HuH-7.5 (cell line): ENCODE measurements at places on chromosomes 3 and 15.

GRCh38 chr15:57432141-57432741 is 55.9 kb downstream of the CGNL1 start:
- no peak for DNase-seq

DNA sequence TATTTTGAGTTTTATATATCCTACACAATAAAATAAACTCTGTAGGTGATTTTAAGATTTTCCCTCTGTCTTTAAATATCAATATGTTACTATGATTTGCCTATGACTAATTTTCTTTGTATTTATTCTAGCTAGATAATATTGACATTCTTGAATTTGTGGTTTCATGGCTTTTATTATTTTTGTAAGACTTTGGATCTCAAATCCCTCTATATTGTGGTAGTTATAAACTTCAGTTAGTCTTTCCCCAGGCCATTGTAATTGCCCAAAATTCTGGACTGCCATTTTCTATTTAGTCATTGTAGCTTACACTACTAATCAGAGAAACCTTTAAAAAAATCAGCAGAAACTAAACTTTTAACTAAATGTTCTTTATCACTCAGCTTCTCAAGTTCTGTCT is 1559.3 kb upstream of the GBE1 start:
- no peak for DNase-seq

GRCh38 chr3:113232342-113232741 is 21.0 kb downstream of the BOC start:
- no peak for DNase-seq

- DNase-seq, result no peak
Measured at GRCh38 chr3:117518364-117518763, 808.8 kb downstream of the TUSC7 start.

GRCh38 chr3:171783626-171784025 is 26.7 kb downstream of the PLD1 start:
- DNase-seq, result no peak

- DNase-seq, result no peak
Measured at GRCh38 chr3:102332205-102332604, 102.6 kb upstream of the ZPLD1 start.

DNA sequence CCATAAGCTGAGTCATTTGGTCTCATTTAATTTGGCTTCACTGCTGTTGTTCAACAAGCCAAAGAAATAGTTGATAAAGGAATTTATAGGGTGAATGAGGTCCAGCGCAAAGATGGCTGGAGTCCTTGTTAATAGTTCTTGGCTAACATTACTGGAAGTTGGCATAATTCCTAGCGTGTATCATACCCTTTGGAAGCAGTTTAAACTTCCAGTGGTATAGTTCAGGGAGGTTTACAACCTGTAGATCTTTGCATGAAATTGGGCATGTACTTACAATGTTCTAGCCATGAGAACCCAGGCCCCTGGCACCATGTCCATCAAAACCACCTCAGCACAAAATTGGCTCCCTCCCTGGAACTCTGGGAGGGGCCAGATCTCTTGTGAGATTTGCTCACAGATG is 380.8 kb downstream of the LRTM1 start:
- DNase-seq, result no peak

GRCh38 chr3:120909602-120909878 is 1.5 kb downstream of the STXBP5L start:
- DNase-seq, result no peak

DNA sequence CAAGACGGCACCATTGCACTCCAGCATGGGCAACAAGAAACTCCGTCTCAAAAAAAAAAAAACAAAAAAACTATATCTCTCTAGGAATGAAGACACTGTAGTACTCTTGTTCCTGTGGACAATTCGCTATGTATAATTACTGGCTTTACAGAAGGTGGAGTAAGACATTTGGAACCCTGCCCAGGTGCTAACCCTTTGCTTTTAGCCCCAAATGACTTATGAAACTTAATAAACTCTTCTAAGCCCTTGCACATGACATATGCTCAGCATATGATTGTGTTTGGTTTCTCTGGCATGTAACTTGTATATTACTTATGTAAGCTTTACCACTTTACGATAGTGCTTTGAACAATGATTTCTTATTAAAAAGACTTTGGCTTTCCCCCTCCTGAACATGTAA is 27.3 kb upstream of the PRTG start:
- no peak for DNase-seq

DNA sequence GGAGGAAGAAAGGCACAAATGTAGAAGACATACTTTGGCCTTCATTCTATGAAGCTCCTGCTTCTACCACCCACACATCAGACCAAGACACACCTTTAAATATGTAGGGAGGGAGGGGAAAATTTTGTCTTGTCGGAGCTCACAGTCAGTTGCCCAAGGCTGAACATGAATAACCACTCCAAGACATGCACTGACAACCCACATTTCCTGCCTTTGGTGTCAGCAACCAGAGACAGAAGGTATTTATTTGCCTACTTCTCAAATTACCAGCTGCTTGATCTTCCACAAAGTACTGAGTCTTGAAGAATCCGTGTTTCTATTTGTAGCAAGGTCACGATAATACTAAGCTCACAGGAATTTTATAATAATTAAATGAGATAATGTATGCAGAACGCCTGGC is 169.7 kb downstream of the KCNMB2 start:
- no peak for DNase-seq

- DNase-seq, result no peak
Measured at GRCh38 chr3:132220986-132221385, 96.2 kb upstream of the ACP3 start.

GRCh38 chr15:60162968-60163355 is 158.9 kb downstream of the FOXB1 start:
- no peak for DNase-seq

DNA sequence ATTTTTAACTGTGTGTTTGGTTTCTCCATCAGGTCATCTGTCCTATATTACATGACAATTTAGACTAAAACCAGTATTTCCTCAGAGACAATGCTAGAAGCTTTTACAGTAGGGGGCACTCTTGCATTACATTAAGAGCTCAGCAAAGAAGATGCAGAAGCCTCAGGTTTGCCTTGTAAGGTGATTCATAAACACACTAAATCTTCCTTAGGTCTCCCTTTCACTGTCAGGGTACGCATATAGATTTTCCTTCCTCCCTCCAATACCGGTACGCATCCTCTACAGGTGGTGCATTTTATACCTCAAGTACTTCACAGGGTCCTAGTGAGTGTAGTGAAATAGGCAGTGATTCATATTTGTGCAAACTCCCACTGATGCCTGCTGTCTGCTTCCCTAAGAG is 46.5 kb downstream of the CD86 start:
- peak; percentile 13 for DNase-seq

DNA sequence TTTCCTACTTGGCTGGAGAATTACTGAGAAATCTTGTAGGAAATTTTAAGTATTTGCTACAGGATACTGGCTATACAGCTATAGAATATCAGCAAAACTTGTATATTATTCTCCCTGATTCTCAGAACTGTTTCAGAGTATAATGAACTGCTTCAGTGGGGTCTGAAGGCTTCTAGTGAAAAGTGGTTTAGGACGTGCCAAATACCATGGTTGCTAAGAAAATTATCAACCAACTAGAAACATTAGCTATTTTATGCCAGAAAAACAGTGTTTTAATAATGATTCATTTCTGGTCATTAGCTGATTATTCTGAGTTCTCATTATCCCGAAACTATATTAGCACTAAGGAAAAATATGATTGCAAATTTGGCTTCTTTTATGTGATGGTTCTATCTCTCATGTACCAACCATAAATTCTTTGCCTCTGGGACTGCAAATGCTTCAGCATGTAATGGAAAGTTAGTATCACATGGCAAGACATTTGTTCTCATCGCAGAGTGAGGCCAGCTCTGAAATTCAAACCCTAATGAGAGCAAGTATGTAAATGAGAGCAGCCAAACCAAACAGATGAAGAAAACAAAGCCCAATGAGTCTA is 11.0 kb upstream of the TSC22D2 start:
- DNase-seq, result no peak

GRCh38 chr15:87827131-87827530 is 429.4 kb downstream of the NTRK3 start:
- DNase-seq, result no peak

GRCh38 chr3:36842275-36842674 is 77.9 kb upstream of the DCLK3 start:
- no peak for DNase-seq

DNA sequence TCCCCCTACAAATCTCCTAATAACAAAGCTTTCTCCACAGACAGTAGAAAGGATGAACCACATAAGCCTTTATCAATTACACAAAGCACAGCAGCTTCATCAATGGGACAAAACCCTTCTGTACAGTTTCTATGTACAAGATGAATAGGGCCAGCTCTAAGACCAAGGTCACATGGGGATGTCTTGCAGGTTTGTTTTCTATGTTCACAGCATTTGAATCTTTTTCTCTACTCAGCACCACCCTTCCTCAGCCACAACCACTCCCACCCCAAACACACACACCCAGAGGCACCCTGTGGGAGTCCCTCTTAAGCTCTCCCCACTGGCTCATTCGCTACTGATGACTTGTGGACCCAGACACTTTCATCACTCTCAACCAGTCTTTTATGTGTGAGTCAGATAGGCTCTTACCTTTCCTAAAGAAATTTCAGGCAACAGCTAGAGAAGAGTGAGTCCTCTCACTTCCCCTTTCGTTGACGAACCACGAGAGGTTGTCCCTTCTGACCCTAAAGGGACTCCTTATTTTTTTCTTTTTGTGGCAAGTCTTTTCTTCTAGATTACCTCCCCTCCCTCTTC is 57.9 kb downstream of the ARHGAP31 start:
- no peak for DNase-seq

GRCh38 chr15:33234020-33234461 is 39.5 kb upstream of the FMN1 start:
- DNase-seq, result no peak

GRCh38 chr3:64229903-64230302 is 4.6 kb upstream of the PRICKLE2 start:
- no peak for DNase-seq

- DNase-seq, result peak; percentile 96
Measured at GRCh38 chr3:12663936-12664908, at the start of gene RAF1. TSS of gene RAF1 (minus strand) at chr3:12664117. CDS start at chr3:12618721, 45,396 bp downstream.
